Stimulated activated CD4-positive, alpha-beta T cell treated with anti-CD3 and anti-CD28 coated beads, Interleukin-12 subunit alpha, Interleukin-12 subunit beta, amount 100 ng/mL, for 48 hours (primary cell): ENCODE measurements at places on chromosomes 7 and 10.

- DNase-seq = no peak
Observed at GRCh38 chr10:123884907-123885381, 6.7 kb downstream of the CPXM2 start.

DNA sequence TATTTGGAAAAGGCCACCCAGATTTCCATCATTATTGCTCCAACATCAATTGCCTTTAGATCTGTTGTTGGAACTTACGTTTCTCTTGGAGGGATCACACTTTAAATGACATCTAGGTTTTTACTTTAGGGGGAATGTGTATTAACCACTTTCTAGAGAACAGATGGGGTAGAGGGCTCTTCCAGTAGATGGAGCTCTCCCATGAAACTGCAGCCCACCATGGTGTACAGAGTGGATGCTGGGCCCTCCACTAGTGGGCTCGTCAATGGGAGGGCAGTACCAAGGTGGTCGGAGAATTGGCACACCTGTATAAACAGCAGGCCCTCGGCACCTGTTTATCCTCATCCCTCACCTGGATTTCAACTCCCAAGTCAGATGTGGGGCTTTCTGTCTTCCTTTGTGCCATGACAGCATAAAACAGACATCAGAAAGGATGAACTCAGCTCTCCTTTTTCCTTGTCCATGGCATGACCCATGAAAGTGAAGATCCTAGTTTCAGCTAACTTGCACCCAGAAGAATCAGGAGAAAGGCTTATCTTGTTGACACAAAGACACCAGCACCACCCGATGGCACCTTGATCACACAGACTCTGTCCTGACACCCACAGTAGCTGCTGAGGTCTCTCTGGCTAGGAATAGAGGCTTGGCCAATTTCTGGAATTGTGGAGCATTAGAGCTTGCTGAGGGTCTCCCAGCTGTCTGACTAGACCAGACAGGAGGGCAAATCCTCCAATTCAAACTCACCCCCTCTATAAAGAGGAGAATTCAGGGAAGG lies 150.5 kb downstream of the CYP26A1 start:
- no peak for DNase-seq

GRCh38 chr7:29095631-29096445 lies 50.5 kb downstream of the CPVL start:
- no peak for DNase-seq

GRCh38 chr10:84429926-84430520 lies 101.6 kb downstream of the CCSER2 start:
- DNase-seq = peak; percentile 44

DNA sequence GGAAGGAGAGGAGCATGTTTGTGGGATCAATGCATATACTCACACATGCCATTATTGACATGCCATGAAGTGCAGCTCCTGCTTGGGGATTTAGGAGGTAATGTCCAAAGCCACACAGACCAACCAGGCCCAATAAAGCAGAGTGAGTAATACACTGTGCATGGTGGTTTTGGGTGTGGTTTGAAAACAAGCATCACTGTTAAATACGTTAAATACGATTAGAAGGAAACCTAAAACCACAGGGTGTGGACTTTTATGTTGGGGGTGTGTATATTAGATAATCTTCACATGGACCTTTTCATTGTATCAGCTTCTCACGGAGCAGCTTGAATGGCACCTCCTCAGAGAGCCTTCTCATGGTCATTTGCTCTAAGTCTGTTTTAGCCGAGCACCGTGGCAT lies 10.4 kb upstream of the EIF3A start:
- DNase-seq = no peak

GRCh38 chr7:24659505-24659904 lies 86.3 kb downstream of the PALS2 start:
- no peak for DNase-seq

DNA sequence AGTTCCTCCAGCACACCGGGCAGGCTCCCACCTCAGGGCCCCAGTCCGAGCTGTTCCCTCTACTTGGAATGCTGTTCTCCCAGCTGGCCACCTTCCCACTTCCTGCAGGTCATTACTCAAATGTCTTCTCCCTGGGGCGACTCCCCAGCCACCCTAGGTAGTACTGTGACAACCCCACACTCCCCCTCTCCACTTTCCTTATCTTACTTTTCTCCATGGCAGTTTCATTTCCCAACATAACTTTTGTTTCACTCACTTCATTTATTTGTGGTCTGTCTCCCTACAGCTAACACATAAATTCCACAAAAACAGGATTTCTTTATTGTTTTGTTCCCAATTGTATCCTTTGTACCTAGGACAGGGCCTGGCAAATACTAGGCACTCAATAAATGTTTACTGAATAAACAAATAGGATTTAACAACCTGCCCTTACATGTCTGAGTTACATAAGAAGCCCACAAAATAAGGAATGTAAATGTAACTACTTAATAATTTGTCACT lies 76.5 kb downstream of the JAZF1 start:
- no peak for DNase-seq

- no peak for DNase-seq
Observed at GRCh38 chr10:29820890-29821461, 186.2 kb upstream of the SVIL start.

DNA sequence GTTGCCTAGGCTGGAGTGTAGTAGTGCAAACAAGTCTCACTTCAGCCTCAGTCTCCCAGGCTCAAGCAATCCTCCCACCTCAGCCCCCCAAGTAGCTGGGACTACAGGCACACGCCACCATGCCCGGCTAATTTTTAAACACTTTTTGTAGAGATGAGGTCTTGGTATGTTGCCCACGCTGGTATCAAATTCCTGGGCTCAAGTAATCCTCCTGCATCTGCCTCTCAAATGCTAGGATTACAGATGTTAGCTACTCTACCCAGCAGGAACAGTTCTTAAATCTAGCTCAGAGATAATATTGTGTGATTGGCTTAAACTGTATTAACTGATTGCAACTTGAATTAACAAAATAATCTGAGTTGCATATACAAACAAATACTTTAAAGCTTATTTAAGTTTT lies 82.9 kb downstream of the CDK14 start:
- DNase-seq = no peak

- DNase-seq = no peak
Observed at GRCh38 chr10:11046776-11047160, 29.1 kb downstream of the CELF2 start.

DNA sequence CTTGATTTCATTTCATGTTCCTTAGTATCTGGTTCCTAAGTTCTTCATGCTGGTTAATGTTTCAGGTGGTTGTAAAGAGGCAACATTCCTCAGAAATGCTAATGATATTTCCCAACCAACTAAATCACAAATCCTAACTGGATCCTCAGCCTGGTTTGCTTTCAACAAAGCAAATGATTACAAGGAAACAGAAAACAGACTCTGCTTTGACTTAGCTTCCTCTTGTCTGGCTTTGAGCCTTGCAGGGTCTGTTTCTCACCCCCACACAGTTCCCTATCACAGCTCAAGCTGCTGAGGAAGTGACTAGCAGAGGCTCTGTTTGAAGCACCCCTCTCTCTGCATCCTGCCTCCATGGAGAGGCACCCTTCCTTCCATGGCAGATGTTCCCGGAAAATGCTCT lies 130.2 kb upstream of the CTTNBP2 start:
- no peak for DNase-seq

DNA sequence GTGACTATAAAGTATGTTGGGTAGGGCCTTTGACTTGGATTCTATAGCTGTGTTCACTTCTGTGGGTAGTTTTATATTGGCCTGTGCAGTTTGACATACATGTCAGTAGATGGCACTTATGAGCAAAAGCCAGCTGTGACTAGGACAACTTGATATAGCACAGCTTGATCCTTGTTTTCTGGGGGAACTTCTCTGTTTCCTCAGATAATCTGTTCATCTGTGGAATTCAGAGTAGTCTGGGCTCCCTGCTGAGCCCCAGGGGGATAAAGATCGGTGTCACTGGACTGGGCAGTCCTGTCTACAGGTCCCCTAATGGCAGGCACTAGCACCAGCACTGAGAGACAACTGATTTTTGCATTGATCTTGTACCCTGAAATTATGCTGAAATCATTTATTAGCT lies 25.4 kb downstream of the CYP2C9 start:
- DNase-seq = no peak

DNA sequence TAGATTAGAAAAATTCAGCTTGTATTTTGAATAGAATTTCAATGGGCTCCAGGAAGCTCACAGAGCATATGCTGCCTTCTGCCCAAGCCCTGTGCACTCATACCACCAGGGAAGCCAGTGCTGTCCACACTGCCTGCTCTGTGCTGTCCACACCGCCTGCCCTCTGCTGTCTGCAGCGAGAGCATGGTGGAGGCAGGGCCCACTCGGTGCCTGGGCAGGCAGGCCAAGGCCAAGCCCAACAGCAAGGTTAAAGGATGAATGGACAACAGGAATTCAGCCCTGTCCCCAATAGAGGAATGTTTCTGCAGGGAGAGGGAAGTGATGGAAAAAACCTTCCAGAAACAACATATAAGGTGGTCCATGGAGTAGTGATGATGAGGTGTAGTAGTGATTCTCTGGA lies 146.8 kb downstream of the GFRA1 start:
- no peak for DNase-seq

GRCh38 chr7:151177310-151177709 lies 9.7 kb downstream of the ASB10 start:
- no peak for DNase-seq

GRCh38 chr7:68458010-68458908 lies 1140.0 kb upstream of the AUTS2 start:
- DNase-seq = no peak

DNA sequence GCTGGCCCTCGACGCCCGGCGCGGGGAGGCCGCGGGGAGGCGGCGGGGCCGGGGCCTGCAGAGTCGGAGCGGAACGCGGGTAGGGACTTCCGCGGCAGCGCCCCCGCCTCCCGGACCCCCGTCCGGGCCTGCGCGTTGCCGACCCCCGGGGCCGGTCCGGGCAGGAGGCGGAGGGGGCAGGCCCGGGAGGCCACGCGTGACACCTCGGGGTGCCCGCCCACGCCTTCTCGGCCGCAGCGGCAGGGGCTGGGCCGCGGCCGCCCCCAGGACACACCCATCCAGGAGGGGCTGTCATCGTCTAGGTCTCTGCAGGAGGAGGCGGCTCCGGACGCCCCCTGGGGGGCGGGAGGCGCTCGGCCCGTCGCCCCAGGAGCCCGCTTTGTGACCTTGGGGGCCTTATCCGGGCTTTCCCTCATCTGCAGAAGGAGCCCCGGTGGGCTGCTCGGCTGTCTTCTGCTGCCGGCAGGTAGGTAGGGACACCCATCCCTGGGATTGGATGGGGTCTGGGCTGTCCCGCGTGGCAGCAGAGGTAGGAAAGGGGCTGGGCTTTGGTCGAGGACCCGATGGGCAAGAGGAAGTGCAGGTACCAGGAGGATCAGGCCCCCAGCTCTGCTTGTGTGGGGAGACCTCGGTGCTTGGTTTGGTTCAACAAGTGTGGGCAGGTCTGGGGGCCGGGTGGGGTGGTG lies 569 bp downstream of the ZNF316 start:
- DNase-seq = peak; percentile 23

GRCh38 chr10:122348935-122349361 lies 25.6 kb upstream of the PLEKHA1 start:
- no peak for DNase-seq

DNA sequence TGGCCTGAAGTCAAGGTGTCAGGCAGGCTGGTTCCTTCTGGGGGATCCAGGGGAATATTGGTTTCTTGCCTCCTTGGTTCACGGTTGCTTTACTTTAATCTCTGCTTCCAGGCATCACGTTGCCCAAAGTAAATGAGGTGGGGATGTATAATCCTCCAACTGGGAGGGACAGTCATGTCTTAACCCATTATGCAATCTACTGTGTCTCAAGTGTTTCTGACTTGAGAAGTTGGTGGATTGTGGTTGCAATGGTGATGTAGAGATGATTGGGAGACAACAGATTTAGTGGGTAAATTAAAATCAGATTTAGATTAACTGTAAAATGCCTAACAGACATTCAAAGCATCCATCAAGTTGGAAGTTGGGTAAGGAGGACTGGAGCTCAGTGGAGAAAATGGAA lies 32.7 kb downstream of the TBXAS1 start:
- DNase-seq = no peak

DNA sequence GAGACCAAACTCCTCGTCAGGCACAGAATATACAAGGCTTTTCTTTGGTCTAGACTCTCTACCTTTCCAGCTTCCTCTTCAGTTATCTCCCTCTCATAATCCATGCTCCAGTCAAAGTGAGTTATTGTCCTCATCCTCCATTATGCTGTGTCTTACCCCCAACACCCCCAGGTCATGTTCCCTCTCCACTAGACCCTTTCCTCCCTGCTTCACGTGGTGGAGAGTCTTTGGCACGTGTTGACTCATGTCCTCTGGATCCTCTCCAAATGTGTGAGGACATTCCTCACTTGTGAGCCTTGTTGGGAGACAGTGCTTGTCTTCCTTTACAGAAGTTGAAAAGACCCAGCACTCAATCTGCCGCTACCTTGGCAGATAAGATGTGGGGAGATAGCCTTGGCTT lies 36.0 kb upstream of the DLD start:
- DNase-seq = no peak

GRCh38 chr7:123624527-123625183 lies 23.0 kb downstream of the ASB15 start:
- peak; percentile 67 for DNase-seq

DNA sequence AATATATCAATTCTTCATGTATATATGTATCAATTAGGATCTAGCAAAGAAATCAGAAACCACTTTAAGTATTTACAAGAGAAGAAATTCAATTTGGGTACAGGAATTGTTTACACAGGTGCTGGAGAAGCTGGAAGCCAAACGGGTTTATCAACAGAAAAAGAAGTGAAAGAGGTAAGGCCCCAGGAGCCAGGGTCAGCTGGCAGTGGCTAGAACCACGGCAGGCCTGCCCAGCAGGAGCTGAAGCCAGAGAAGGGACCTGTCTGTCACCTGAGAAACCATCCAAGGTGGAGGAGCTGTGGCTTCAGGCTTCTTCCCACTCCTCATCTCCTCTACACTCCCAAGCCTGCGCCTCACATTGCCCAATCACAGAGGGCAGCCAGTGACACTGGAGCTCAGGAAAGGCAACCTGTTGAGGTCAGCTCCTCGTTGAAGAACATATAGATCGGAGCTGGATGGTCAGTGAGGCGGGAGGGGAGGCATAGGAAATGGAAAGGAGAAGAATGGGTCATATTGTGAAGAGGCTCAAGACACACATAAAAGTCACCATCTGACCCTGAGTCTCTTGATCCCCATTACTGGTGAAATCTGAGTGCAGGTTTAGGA lies 182.6 kb downstream of the REEP3 start:
- DNase-seq = no peak

GRCh38 chr10:3340127-3340730 lies 167.6 kb upstream of the PITRM1 start:
- no peak for DNase-seq

DNA sequence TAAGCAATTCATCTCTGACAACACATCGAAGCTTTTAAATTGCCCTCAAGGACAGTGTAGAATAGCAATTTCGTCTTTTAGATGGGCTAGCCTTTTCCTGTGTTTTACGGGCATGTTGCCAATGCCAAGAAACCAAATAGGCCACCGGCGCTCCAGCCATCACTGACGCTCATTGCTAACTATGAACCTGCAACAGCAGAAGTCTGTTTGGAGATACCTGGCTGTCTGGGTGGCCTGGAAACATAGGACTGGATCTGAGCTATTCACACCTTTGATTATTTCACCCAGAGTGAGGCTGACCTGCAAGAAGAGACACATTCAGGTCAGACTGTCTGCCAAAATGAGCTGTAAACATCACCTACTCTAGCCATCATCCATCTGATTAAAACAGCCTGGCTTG lies 12.0 kb downstream of the KPNA7 start:
- no peak for DNase-seq
